Inflammatory macrophage treated with lipopolysaccharide for 4 hours (primary cell): ENCODE measurements at places on chromosomes 11 and 22.

DNA sequence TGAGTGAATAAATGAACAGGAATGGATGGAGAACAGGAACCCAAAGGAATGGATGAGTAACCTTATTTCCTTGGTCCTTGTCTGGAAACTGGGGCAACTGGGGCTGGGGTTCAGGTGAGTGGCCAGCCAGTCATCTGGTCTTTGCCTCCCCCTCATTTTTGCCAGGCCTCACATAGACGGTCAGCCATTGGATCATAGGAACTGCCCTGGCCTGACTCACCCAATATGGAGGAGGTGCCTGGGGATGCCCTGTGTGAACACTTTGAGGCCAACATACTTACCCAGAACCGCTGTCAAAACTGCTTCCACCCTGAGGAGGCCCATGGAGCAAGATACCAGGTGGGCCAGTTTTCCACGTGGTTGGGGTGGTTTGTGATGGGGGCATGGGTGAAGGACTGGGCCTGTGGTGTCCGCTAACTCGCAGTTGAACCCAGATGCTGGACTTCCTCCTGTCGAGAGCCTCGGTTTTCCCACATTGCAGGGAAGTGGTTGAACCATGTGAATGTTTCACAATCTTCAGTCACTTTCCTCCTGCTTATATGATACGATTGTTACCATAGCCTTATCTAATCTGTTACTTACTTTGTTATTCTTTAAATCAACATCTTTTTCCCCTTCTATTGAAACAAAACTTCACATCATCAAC lies 4.4 kb downstream of the TRIOBP start:
- DNase-seq = peak; percentile 86

- DNase-seq = no peak
Measured at GRCh38 chr22:23263651-23264555, 83.6 kb downstream of the BCR start.

GRCh38 chr11:17952487-17952886 lies 60.4 kb downstream of the SERGEF start:
- no peak for DNase-seq

- DNase-seq = no peak
Measured at GRCh38 chr11:1792461-1792860, 28.7 kb upstream of the CTSD start.

DNA sequence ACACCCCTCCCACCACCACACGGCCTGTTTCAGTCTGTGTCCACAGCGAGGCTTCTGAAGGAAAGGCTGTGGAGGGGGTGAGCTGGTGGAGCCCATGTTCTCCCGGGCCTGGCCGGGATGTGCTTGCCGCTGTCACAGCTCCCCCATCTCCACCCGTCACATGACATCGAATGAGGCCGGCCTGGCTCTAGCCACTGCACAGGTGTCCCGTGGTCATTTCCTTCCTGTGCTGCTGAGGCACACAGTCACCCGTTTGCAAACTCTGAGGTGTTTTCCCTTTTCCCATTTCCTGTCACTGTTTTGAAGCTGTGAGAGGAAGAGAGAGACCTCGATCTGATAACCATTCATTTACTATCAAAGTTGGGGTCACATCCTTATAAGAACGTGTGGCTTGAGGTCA lies 55.7 kb upstream of the CLDN5 start:
- no peak for DNase-seq

DNA sequence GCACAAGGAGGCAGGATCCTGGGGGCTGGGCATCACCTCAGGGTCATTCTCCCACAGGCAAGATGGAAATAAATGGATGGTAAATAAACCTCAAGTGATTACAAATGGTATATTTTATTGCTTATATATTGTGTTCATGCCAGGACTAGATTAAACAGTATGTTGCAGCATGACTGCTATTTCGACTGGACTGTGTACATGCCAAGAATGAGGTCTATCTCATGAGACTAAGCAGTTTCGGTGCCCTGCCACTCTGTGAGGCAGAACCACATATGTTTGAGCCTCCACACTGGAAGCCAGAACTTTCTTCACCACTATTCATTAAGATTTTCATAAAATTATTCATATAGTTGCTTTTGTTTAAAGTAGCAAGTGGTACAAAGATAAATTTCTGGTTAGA lies 140.2 kb downstream of the DDX10 start:
- DNase-seq = no peak

- no peak for DNase-seq
Measured at GRCh38 chr11:25211635-25212254, 714.9 kb downstream of the LUZP2 start.

DNA sequence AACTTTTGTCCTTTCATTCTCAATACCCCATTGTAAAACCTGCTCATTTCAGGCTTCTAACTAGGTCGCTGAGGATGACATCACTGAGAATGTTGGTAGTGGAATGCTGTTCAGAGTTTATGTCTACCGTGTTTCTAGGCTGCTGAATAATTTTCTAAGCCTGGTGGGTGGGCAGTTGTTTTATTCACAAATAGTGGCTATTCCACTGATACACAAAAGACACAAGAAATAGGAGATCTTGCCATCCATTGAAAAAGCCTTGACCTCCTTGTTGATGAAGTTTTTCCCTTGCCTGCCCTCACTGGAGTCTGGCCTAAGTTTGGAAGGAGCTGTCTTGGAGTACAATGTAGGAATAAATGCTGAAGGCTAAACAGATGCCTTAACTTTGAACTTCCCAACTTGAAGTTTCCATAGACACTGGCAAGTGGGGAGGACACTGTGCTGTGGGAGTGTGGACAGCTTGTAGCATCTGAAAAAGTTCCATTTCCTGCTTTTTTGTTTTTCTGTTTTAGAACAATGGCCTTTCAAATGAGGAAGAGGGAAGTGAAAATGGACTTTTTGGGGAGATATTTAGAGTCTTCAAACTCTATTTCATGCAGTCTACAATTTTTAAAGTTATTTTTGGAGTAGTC lies 59.2 kb downstream of the TRIM44 start:
- DNase-seq = peak; percentile 75

DNA sequence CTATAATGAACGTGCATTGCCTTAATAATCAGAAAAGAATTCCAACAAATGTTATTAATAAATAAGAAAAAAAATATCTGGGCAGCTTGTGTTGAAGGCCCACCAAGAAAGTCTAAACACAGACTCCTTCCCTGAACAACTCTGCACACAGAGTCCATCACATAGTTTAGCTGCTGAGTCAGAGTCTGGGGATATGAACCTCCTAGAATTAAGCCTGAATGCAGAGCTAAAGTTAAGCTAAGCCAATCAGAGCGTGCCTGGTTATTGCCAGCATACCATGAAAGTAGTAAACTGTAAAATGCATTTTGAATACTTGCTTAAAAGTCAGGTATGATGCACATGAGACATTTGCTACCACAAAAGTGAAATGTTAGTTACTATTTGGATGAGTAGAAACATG lies 25.6 kb upstream of the TENM4 start:
- DNase-seq = no peak

DNA sequence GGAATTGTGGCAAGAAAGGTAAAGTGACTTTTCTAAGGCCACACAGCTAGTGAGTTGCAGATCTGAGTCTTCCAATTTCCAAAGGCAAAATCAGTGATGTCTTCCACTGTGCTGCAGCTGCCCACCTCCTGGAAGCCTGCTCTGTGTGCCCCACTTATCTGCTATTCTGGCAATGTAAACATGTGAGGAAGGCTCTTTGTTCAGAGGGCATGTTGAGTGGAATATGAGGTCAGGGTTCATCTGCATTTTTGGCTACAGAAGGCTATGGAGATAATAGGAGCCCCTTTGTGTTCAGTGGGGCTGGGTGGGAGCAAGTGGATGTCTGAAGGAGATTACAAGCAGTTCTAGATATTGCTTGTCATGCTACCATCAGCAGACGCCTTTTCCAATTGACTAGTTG lies 396.2 kb downstream of the BUD13 start:
- DNase-seq = no peak

DNA sequence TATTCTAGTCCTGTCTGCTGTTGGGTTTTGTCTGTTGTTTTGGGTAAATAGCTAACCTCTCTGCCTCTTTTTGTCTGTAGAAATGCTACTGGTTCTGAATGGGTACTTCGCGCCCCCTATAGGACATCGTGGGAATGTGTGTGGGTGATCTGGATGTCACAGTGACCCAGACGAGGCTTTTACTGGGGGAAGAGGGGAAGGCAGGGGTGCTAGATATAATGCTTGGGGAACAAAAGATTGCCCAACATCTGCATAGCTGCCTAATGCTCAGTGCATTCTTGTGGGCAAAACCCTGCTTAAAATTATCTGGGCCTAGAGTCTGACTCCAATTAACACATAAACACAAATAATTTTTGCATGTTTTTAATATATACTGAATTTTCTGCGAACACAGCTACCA lies 57.7 kb downstream of the BMAL1 start:
- DNase-seq = peak; percentile 76

- DNase-seq = no peak
Measured at GRCh38 chr11:117855912-117856651, 20.4 kb downstream of the FXYD6 start.

DNA sequence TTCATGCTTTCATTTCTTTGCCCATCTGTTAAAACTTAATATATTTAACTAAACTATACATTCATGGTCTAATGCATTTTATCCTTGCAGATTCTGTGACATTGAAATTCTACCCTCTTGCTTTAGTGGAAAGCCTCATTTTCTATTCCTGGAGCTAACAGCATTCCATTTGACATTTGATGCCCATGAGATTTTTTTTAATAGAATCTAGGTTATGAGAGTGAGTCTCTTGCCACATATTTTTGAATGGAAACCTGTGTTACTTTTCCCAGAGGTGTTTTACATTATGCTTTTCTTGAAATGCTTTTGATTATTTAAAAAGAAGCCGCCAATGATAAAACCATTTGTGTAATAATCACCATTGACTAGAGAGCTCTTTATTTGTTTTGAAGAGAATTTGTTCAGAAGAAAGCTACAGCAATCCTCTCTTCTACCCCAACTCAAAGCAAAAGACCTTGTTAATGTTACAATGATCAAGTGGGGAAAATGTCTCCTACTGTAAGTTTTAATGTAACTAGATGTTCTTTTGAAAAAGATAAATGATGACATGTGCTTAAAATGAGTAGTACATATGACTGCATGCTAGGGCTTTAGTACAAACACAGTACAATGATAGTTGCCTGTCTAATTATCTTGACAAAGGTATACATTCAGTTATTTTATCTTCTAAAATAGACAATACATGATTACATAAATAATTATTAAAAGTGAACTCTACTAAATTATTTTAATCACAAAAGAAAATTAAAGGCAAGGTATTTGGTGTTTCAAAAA lies 67.3 kb downstream of the GAS2 start:
- DNase-seq = no peak

DNA sequence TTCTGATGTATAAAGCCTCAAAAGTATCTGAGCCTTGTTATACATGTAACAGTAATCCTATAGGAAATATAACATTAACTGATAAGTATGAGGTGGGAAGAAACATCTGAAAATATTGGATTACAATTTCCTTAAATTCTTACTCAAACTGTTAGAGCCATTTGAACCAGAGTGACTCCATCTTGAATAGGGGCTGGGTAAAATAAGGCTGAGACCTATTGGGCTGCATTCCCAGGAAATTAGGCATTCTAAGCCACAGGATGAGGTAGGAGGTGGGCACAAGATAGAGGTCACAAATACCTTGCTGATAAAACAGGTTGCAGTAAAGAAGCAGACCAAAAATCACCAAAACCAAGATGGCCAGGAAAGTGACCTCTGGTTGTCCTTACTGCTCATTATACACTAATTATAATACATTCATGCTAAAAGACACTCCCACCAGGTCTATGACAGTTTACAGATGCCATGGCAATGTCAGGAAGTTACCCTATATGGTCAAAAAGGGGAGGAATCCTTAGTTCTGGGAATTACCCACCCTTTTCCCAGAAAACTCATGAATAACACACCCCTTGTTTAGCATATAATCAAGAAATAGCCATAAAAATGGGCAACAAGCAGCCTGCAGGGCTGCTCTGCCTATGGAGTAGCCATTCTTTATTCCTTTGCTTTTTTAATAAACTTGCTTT lies 114.9 kb downstream of the PGR start:
- no peak for DNase-seq

GRCh38 chr11:29352273-29352795 lies 664.5 kb downstream of the KCNA4 start:
- DNase-seq = no peak

- peak; percentile 68 for DNase-seq
Measured at GRCh38 chr22:45997077-45997776, 20.3 kb upstream of the WNT7B start.

- DNase-seq = no peak
Measured at GRCh38 chr22:44807232-44807631, 54.9 kb downstream of the ARHGAP8 start.

DNA sequence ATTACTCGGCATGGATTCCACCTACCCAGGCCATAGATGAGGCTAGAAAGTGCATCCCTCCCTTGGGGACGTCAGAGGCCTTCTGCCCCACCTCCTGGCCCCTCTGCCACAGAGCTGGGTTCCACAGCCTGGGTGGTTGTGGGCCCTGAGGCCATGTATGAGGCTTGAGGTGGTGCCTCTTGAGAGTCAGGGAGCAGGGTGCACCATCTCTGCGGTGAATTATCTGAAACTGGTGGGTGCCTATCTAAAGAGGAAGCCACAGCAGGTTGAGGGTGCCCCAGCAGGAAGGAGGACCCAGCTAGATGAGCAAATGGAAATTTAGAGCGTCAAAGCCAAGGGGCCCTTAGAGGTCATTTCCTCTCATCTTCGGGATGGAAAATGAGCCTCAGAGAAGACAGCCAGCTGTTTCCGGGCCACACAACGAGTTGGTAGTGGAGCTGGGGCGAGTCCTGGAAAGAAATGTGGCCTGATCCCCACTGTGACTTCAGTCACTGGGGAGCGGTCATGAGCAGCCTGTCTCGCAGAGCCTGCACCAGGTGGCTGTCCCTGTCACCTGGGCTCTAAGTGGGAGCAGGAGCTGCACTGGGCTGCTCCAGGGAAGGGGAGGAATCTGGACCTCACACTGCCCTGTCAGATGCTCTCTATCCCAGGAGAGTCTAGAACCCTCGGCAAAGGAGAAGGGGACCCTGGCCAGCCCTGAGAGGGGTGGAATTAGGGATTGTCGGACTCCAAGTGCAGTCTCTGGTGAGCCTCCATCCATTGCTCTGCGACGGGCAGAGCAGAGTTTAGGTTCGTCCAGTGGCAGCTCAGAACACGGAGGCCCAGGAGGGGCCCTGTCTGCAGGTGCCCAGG lies 7.3 kb downstream of the ADORA2A start:
- DNase-seq = peak; percentile 95
